ENCODE measurements at places on chromosomes 12 and 14. TPM values are rescaled to one million over a fixed set of nuclear protein-coding genes. Genes with fewer than 3 reads are reported as not detected.

The GPRC5A gene
- total RNA-seq, result not detected

DNA sequence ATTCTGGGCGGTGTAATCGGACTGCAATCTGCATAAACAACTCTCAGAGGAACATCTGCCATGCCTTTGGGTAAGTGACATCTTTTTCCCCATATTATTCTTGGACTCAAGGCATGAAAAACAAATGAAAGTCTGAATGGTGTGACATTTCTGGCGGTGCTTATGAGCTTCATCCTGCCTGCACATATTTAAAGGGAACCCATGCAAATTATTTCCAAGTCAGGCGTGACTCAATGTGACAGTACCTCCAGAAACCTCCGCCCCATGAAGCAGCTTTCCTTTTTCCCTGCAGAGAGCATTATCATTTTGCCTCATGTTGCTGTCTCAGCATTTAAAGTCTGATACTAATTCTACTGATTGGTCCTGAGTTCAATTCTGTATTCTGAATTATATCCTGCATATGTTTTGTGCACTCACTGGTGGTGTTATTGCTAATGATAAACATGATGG, 585.4 kb downstream of the SNAPC1 start:
- H3K36me3 ChIP-seq, result peaks cover 7% of the 10 kb centered on the region
- H3K4me3 ChIP-seq, result no peak overlapping the region
- H3K4me1 ChIP-seq, result peaks cover 6% of the 10 kb centered on the region

GRCh38 chr12:91142221-91142631, 30.9 kb upstream of the LUM start:
- DNase-seq, result no peak
- H3K4me1 ChIP-seq, result no peaks in the 10 kb centered on the region
- H3K4me3 ChIP-seq, result no peak overlapping the region
- H3K27me3 ChIP-seq, result no peaks in the 10 kb centered on the region
- H3K27ac ChIP-seq, result no peak overlapping the region

DNA sequence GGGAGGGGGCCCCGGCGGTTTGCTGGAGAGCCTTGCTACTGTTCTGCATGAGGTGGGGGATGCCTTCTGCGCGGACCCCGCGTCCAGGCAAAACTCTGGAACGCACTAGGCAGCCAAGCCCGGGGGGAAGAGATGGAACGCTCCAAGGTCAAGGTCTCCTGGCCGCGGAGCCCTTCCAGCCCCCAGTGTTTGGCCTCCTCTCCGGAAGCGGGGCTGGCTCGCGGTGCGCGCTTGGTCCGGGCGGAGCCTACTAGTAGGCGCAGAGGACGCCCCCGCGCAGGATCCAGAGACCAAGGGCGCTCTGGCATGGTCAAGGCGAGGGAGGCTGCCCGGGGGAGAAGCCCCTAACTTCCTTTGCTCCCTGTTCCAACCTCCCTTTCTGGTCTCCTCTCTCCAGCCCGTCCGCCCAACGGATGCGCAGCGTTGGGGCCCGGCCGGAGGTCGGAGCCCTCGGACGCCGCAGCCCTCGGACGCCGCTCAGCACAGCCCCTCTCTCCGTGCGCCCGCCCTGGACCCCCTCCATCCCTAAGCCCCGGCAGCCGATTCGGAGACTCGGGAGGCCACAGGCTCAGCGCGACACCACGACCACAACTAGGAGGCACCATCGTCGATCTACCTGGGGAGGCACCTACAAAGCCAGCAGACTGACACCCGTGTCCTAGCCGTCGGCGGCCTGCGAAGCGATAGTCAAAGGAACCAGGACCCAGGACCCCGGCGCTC, 669 bp upstream of the KCNK13 start:
- peak; percentile 42 for DNase-seq
- no peak overlapping the region for H3K27ac ChIP-seq
- H3K4me1 ChIP-seq, result peaks cover 18% of the 10 kb centered on the region
- peak overlapping the region; percentile 55 for H3K4me3 ChIP-seq
- H3K36me3 ChIP-seq, result no peaks in the 10 kb centered on the region

The KRT82 gene
- not detected for total RNA-seq

The FIGNL2 gene
- 25.1 TPM for total RNA-seq

The LALBA gene
- not detected for total RNA-seq

The ACOT6 gene
- total RNA-seq, result not detected

DNA sequence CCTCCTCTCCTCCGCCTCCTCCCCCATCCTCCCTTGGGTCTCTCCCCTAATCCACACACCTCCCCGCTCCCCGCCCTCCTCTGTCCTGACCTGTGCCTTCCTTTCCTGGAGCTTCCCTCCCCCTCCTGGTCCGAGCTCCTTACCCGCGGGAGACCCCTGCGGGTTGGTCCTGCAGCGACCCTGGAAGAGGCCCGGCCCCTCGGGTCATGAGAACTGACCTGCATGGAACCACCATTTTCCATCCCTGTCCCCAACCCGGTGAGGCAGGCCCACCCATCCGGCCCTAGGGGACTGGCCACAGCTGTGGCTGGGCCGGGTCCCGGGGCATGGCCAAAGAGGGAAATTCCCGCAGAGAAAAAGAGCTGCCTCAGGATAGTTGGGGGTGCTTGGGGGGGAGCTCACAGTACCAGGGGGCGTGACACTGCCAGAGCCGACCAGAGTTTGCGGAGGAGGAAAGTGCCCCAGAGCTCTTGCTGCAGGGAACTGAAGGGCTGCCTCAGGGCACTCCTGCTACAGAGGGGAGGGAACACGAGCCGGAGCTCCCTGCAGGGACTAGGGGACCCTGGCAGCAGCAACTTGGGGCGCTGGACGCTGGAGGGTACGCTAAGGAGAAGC, 613 bp downstream of the ARHGEF40 start:
- H3K27me3 ChIP-seq, result peaks cover 7% of the 10 kb centered on the region
- peak; percentile 89 for DNase-seq
- peak overlapping the region; percentile 75 for H3K4me3 ChIP-seq
- H3K36me3 ChIP-seq, result no peaks in the 10 kb centered on the region
- H3K27ac ChIP-seq, result peak overlapping the region; percentile 68

The FGF23 gene
- total RNA-seq, result 0.58 TPM

DNA sequence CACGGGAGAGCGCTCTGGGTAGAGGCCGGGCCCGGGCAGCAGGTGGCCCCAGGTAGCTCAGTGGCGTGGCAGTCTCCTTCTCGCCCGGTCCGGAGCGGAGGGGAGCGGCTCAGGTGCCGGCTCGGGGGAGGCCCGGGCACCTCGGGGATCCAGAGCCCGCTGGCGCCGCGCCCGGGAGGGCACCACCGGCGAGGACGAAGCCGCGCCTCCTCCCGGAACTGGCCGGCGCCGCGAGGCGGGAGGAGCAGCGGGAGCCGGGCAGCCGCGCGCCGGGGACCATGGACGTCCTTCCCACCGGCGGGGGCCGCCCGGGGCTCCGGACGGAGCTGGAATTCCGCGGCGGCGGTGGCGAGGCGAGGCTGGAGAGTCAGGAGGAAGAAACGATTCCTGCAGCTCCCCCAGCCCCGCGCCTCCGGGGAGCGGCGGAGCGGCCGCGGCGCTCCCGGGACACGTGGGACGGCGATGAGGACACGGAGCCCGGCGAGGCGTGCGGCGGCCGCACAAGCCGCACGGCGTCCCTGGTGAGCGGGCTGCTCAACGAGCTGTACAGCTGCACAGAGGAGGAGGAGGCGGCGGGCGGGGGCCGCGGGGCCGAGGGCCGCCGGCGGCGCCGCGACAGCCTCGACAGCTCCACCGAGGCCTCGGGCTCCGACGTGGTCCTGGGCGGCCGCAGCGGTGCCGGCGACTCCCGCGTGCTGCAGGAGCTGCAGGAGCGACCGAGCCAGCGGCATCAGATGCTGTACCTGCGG, 21.5 kb upstream of the GNS start:
- H3K4me3 ChIP-seq, result peak overlapping the region; percentile 54
- H3K27ac ChIP-seq, result no peak overlapping the region
